ENCODE measurements at places on chromosomes 7 and 10. TPM values are rescaled to one million over a fixed set of nuclear protein-coding genes. Genes with fewer than 3 reads are reported as not detected.

Gene CYP26C1
- total RNA-seq, result not detected

Gene GOLGA7B
- total RNA-seq, result 4.0 TPM

Gene MINDY4
- total RNA-seq, result 2.7 TPM

Gene HOXA6
- total RNA-seq, result 1.9 TPM
